ENCODE measurements at places on chromosomes 12 and 14. TPM values are rescaled to one million over a fixed set of nuclear protein-coding genes. Genes with fewer than 3 reads are reported as not detected.

RERG gene
- total RNA-seq, result 31.9 TPM

- no peak for DNase-seq
Observed at GRCh38 chr12:109462868-109463692, 14.0 kb downstream of the KCTD10 start.

DNA sequence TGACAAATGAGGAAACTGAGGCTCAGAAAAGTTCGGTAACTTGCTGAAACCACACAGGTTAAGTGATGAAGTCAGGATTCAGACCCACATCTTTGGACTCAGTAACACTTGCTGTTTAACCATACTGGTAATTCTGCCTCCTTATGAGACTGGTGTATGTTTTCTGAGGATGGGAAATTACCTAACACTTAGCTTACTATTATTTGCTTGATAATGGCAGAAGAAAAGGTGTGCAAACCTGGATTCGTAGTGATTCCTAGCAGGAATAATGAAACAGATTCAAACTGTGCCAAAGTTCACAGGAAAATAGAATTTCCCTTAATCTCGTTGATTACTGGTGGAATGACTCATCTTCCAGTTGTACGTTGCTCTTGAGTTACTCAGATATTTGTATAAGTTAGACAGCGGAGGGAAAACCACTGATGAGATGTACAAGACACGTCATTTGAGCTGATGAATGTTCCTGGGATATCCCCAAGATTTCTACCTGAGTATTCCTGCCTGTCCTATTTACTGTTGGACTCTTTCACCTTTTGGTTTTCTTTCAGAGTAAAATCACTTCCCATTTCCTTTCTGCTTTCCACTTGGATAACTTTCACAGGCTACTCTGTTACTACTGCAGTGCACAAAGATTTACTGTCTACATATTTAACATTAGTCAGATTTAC lies 37.5 kb downstream of the PRORP start:
- DNase-seq, result no peak

DNA sequence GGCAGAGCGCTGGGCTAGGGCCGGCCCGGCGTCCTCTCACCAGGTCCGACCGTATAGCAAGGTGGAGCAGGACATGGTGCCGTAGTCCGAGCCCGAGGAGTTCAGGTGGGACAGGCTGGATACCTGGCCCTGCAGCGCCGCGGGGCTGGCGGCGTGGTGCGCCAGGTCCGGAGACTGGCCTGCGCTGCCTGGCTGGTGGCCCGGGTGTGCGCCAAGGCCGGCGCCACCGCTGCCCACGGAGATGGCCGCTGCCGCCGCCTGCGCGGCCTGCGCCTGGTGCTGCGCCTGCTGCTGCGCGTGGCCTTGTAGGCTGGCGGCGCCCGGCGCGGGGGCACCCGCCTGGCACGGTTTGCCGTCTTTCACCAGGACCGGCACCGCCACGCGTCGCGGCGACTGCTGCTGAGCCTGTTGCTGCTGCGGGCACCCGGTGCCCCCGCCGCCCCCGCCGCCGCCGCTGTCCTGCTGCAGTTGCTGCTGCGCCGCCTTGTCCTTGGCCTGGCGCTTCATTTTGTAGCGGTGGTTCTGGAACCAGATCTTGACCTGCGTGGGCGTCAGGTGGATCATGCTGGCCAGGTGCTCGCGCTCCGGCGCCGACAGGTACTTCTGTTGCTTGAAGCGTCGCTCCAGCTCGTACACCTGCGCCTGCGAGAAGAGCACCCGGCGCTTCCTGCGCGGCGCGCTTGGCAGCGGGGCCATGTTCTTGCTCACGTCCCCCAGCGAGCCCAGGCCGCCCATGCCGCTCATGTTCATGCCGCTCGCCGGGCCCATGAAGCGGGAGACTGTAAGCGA lies 2.6 kb downstream of the NKX2-1 start:
- DNase-seq, result no peak

DNA sequence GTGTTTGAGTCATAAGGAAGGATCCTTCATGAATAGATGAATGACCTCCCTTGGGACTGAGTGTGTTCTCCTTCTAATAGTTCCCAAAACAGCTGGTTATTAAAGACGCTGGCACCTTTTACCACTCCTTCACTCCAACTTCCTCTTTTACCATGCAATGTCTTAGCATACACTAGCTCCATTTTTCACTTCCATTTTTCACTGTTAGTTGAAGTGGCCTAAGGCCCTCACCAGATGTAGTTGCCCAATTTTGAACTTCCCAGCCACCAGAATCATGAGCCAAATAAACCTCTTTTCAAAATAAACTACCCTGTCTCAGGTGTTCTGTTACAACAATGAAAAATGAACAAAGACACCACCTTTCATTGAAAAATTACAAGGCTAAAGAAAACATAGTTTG lies 64.7 kb downstream of the GPR65 start:
- DNase-seq, result no peak

GRCh38 chr14:92494512-92494911 lies 19.1 kb upstream of the RIN3 start:
- no peak for DNase-seq

- no peak for DNase-seq
Observed at GRCh38 chr12:5487948-5488625, 56.2 kb downstream of the NTF3 start.

GRCh38 chr12:107277855-107278254 lies 184.5 kb upstream of the CRY1 start:
- DNase-seq, result no peak

- DNase-seq, result no peak
Observed at GRCh38 chr14:36301159-36301558, 19.3 kb downstream of the MBIP start.

GRCh38 chr12:4353785-4354208 lies 25.7 kb downstream of the FGF23 start:
- DNase-seq, result no peak

DNA sequence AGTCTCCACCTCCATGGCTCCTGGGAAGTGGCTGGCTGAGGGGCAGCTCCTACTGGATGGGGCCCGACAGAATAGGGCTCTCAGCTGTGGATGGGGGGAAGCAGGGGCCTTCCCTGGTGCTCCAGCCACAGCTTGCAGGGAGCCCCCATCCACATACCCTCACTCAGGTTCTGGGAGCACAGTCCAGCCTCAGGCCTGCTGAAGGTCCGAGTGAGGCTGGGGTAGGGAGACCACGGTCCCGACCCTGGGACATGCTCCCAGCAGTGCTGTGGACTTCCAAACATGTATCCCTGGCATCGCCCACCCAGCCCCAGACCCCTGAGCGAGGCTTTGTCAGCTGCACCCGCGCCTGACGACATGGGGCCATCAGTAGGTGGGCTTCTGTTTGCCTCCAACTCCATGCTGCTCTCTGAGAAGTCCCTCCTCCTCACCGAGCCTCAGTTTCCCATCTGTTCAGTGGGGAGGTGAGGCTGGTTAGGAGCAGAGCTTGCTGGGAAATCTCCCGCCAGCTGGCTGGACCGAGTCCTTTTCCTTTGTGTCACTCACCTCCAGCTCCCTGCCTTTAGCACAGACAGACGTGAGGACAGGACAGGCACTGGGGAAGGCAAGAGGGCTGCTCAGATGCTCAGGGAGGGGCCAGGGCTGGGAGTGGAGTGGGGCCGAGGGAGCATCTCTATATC lies 9.1 kb upstream of the ATG101 start:
- DNase-seq, result no peak
